Tibial nerve (tissue), 4 donors: ENCODE measurements at places on chromosomes 2 and 18. TPM values are rescaled to one million over a fixed set of nuclear protein-coding genes. Genes with fewer than 3 reads are reported as not detected.

The ALPG gene
- not detected for total RNA-seq

The SERPINB10 gene
- not detected for total RNA-seq

The PLCD4 gene
- 9.2 TPM for total RNA-seq

The IL36B gene
- total RNA-seq, result not detected

The TEKT4 gene
- total RNA-seq, result not detected

The FEV gene
- not detected for total RNA-seq

The IL36A gene
- total RNA-seq, result not detected

The CFAP65 gene
- not detected for total RNA-seq

The NEB gene
- 1.4 TPM for total RNA-seq

The KIAA2012 gene
- not detected for total RNA-seq

The TPO gene
- 7.2 TPM for total RNA-seq

The TRIM43 gene
- not detected for total RNA-seq

The UGT1A4 gene
- total RNA-seq, result not detected

The RAB31 gene
- total RNA-seq, result 54.4 TPM

The REG3G gene
- not detected for total RNA-seq

The RNASEH1 gene
- total RNA-seq, result 27.6 TPM

The MALL gene
- 21.9 TPM for total RNA-seq

The SP140 gene
- total RNA-seq, result 1.8 TPM

The ZNF804A gene
- not detected for total RNA-seq

The ZNF396 gene
- total RNA-seq, result 3.3 TPM

The ATP6V1B1 gene
- 2.5 TPM for total RNA-seq

The ANKRD62 gene
- not detected for total RNA-seq

The MSTN gene
- 0.63 TPM for total RNA-seq

The OR6B2 gene
- 3.3 TPM for total RNA-seq

The OSBPL1A gene
- total RNA-seq, result 90.9 TPM

The PLEKHH2 gene
- 44.6 TPM for total RNA-seq

The TNFRSF11A gene
- total RNA-seq, result 10.5 TPM

The RNF152 gene
- 12.3 TPM for total RNA-seq
